ENCODE measurements at places on chromosomes 11 and 22.

DNA sequence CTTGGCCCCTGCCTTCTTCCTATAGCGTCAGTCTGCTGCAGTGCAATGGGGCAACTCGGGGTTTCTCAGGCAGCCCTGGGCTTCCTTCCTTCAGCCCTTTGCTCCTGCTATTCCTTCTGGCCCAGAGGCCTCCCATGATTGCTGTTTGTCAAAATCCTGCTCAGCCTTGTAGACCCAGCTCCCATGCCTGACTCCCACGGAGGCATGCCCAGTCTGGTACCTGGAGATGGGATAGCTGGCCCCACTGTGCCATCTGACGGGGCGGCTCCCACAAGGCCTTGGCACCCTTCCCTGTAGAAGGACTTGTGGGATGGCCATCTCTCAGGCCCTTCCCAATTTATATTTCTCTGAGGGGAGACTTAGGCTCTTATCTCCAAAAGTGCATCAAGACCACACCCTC is 590 bp upstream of the CD6 start:
- no peak for DNase-seq

GRCh38 chr11:34267013-34267412 is 90.8 kb downstream of the ABTB2 start:
- no peak for DNase-seq

GRCh38 chr22:34709641-34710040 is 356.3 kb upstream of the ISX start:
- peak; percentile 36 for DNase-seq

DNA sequence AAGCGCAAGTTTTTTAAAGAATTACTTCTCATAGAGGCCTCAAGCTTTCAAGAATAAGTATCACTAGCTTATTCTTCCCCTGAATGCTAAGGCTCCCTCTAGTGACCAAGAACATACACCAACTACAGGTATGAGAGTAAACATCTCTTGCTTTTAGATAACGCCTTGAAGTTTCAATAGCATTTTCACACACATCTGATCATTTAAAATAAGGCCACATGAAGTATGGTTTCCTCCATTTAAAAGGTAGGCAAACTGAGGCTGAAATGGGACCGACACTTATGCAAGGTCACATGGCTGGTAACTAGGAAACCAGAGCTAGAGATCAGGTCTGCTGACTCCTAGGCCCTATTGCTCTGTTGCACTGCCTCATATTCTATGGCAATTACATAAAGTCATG is 66.5 kb downstream of the CCDC34 start:
- no peak for DNase-seq

- DNase-seq = no peak
These were observed 837.7 kb upstream of the CNTN5 start for GRCh38 chr11:98183034-98183433.

GRCh38 chr11:112899235-112900006 is 61.8 kb upstream of the NCAM1 start:
- DNase-seq = no peak

DNA sequence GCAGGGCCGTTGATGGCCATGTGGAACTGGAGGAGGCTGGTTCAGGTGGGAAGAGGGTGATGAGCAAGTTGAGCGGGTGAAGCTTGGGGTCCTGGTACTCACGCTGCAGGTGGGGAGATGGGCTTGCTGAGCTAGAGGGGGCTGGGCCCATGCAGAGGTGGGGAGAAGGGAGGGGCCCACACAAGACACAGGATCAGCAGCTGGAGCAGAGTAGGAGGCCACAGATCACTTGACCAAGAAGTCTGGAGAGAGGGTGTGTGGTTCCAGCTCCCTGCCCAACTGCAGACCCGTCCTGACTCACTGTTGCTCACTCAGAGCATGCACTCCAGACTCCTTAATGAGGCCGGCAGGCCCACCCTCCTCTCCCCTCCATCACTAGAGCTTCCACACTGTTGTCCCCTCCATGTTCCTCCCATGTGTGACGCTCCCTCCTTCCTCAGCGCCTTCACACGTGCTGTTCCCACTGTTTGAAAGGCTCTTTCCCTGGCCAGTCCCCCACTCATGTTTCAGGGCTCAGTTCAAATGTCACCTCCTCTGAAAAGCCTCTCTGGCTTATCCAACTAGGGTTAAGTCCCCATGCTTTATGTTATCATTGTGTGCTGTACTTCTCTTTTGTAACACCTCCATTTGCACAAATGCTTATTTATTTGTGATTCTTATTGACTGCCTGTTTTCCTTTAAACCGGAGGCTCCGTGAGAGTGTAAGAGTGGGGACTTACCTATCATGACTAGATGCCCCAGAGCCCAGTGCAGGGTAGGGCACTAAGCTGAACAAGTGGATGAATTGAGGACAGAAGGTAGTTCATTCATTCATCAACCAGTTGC is 2.3 kb downstream of the CCDC86 start:
- DNase-seq = no peak

GRCh38 chr11:11531131-11531908 is 90.5 kb downstream of the GALNT18 start:
- no peak for DNase-seq

GRCh38 chr11:61820174-61820573 is 3.4 kb upstream of the FADS1 start:
- DNase-seq = no peak

- DNase-seq = no peak
These were observed 56.2 kb upstream of the RCN1 start for GRCh38 chr11:32034680-32035079.

- DNase-seq = no peak
These were observed 4.8 kb downstream of the NRXN2 start for GRCh38 chr11:64718084-64718779.

DNA sequence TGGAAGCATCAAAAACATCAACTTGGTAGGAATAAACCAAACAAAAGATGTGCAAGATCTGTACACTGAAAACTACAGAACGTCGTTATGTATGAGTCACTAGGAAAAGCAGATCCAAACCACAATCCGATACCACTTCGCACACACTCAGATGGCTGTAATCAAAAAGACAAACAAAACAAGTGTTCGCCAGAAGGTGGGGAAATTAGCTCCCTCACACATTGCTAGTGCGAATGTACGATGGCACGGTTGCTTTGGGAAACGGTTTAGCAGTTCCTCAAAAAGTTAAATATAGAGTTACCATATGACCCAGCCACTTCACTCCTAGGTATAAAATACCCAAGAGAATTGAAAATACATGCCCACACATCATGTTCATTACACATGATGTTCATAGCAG is 14.8 kb upstream of the CARD10 start:
- DNase-seq = no peak

DNA sequence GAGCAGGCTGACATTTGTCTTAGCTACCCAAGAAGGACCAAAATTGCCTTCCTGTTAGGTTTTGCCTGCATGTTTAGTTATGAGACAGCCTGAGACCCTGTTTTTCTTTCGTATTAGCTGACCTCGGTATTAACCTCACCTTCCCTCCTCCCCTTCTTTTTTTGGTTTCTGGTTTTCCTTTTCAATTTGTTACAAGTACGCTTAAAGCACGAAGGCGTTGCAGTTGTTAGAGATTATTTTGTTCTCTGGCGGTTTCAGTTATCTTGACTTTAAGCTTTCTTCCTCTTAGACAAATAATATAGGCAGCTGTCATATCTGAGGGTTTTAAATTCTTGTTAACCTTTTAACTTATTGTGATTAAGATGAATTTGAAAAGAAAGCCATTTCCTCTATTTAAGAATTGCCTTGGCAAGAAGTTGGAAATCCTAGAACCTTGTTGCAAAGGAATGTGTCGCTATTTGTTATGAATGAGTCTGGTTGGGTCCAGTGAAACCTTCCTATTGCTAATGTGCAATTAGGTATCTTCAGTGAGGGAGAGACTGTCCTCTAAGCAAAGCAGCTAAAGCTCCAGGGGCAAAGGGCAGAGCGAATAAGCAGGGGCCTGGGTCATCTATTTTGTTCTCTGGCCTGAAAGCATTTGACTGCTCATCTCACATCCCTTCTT is 45.7 kb downstream of the PACS1 start:
- DNase-seq = no peak

GRCh38 chr11:57541169-57541568 is 3.8 kb downstream of the SMTNL1 start:
- DNase-seq = no peak

GRCh38 chr22:39080052-39080762 is 3.1 kb downstream of the APOBEC3G start:
- no peak for DNase-seq

- no peak for DNase-seq
These were observed 116.4 kb upstream of the B3GAT1 start for GRCh38 chr11:134528453-134528852.

GRCh38 chr11:102166175-102167064 is 56.2 kb downstream of the YAP1 start:
- peak; percentile 29 for DNase-seq

GRCh38 chr11:107564877-107565218 is 687 bp downstream of the ALKBH8 start:
- no peak for DNase-seq

DNA sequence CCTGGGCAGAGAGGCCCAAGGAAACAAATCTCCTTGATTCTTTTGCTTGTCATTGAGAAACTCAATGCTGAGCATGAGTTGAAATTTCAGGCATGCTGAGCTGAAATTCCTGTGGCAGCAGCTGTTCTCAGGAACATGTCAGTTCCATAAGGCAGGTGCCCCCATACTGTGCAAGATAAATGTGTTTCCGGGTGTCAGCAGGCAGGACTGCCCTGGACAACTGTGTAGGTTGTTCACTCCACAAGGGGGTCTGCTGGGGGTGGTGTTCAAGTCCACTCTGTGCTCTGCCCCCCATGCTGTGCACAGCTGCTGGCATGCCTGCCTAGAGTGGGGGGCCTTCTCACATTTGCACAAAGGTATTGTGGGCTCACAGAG is 133.7 kb downstream of the CTTN start:
- peak; percentile 90 for DNase-seq

DNA sequence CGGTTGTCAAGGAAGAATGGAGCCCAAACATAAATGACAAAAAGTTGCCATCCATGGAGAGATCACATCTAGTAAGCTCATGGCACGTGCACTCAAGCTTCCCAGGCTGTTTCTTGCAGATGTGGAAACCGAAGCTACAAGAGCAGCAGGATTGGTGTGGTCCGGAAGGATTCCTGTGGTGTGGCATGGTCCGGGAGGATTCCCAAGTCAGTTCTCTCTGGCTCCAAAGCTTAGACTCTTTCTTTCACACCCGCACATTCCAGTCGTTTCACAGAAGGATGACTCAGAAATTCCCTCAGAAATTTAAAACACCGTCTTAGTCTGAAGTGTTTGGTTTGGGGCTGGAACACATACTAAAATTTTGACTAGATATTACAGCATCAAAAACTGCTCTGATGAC is 78.0 kb upstream of the DRD2 start:
- DNase-seq = peak; percentile 97

GRCh38 chr11:66889960-66890359 is 33.1 kb downstream of the LRFN4 start:
- no peak for DNase-seq

- DNase-seq = no peak
These were observed 2.0 kb downstream of the PRDM10 start for GRCh38 chr11:130000552-130001176.
